ENCODE measurements at places on chromosomes 3 and 15.

DNA sequence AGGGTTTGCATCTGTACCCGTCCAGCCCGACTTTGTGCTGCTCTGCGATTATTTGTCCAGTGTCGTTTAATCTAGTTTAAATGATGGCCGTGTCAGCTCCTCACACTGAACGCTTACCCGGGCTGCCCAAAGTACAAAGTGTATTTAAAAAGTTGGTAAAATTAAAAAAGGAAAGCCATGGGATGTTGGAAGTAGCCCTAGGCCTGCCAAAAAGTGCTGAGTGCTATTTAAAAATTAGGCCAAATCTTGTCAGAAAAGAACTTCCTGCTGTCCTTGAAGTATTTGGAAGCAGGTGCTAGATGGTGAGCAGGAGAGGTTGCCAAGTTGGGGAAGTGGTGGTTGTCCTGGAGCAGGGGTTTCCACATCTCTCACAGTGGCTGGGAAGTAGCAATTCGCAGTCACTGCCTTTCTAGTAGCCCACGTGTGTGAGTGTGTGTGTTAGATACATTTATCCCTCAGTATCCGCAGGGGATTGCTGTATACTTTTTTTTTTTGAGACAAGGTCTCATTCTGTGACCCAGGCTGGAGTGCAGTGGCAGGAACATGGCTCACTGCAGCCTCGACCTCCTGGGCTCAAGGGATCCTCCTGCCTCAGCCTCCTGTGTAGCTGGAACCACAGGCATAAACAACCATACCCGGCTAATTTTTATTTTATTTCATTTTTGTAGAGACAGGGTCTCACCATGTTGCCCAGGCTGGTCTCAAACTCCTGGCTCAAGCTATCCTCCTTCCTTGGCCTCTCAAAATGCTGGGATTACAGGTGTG lies 664 bp downstream of the PPCDC start:
- DNase-seq, result peak; percentile 54

GRCh38 chr3:188749010-188749617 lies 422.7 kb upstream of the TPRG1 start:
- peak; percentile 50 for DNase-seq

GRCh38 chr3:152229692-152230091 lies 39.0 kb upstream of the MBNL1 start:
- no peak for DNase-seq

DNA sequence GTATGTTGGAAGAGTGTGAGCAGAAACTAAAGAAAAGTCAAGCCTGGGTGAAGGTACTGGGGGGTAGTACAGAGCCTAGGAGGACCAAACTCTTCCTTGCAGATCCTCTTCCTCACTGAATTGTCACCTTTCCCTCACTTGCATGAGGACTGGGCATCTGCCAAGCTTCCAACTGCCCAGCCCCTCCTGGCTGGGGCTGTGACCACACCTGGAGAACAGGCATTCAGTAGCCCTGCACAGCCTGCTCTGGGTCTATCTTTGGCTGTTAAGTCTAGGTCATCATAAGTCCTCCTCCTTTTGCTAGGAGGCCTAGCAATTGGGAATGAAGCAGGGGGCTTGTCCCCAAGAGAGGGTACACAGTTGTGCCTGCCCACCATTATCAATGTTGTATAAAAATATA lies 55.2 kb downstream of the CAPN7 start:
- DNase-seq, result no peak

DNA sequence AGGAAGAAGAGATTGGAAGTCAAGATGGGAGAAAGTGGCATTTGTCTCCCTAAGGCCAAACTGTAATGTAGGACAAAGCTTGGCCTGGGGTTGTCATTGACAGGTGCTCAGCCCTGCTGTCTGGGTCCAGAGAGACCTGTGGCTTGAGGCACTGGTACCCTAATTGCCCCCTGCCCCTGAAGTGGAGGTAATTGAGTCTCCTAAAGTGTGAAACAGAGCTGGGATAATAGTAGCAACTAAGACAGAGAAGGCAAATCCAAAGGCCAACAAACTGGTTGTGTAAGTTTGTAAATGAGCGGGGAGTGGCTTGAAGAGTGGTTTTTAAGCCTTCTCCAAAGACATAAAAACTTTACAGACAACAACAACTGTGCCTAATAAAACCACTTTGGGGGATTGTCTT lies 264.2 kb upstream of the ROPN1 start:
- no peak for DNase-seq

DNA sequence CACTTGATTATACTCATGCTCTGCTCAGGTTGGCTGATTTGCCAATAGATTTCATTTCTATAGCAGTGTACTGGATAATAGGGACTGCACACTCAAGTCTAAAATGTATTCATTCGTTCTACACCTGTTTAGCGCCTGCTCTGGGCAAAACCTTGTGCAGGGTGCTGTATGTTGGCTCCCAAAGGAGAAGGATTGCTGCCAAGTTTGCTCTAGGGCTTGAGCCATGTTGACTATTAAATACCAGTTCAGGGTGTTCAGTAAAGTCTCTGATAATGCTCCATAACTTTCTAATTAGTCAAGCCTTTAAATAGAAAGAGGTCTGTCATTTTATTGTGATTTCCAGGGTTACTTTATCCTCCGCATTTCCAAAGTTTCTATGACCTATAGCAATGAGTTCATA lies 470.2 kb downstream of the MAGI1 start:
- DNase-seq, result no peak

- DNase-seq, result no peak
Observed at GRCh38 chr3:58398669-58399333, 34.8 kb downstream of the PDHB start.

Measured in Jurkat, Clone E6-1 (cell line).